ENCODE measurements at places on chromosomes 5 and 9.

DNA sequence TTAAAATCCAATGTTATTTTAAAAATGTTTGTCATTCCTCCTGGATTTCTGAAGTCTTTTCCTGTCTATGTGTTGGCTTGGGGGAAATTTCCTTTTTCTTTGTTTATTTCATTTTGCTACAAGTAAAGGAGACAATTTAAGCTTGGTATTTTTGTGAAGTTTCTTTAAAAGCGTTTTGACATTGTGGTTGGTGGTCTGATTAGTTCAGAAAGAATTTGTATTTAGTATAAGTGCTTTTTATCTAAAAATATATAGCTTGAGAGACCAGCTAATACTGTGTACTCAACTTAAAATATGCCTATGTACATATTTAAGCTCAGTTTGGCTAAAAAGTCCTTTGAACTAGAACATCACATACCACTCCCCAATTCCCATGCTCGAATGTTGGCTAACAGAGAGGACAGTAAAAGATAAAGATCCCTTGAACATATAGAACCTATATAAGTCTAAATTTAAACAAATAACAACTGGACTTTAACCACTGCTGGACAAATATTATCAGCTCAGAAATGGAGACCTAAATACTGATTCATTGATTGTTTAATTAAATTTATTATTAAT, 237.6 kb downstream of the TLE4 start:
- DNase-seq = no peak

- peak; percentile 36 for DNase-seq
Measured at GRCh38 chr9:33170464-33171415, 3.6 kb upstream of the B4GALT1 start.

DNA sequence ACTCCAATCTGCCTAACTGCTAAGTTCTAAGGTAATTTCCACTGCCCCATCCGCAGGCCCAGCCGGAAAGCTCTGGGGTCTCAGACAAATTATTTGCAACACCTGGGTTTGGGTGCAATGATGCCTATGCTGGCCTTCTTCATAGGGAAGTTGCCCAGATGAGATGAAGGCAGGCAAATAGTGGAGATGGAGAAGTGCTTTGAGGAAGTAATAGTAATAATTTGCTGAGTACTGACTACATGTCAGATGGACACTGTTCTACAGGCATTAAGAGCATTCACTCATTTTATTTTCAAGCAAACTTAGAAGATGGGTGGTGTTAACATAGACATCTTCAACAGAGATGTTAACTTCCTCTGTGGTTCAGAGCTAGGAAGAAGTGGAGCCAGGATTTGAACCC, 3.8 kb downstream of the PCDH12 start:
- no peak for DNase-seq

DNA sequence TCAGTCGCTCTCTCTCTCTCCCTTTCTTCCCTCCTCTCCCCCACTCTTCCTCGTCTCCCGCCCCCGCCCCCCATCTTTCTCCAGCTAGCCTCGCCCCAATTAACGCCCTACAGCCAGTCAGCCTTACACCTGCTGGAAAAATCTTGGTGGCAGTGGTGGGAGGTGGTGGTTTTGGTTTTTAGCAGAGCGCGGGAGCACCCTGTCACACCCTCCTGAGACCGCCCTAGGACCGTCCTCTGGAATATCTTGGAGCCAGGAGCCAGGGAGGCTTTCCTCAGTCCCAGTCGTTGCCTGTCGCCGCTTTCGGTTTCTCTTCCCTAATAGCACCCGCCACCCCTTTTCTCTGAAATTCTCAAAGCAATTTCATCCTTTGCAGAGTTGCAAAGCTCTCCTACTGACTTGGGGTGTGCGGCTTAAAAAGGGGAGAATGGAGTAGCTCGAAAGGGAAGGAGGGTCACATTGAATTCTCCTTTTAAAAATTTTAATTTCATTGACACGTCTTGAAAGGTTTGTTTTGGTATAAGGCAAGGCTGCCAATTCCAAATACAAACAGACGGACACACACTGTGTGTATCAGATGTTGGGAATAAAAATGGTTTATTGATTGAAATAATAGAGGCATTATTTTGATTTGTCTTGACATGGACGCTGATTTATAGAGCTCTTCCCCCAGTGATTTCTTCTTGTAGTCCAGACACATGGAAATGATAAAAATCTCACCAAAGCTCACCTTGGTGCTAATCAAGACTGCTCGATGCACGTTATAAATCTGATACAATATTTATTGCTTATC, 301.3 kb downstream of the PARP8 start:
- DNase-seq = peak; percentile 18

DNA sequence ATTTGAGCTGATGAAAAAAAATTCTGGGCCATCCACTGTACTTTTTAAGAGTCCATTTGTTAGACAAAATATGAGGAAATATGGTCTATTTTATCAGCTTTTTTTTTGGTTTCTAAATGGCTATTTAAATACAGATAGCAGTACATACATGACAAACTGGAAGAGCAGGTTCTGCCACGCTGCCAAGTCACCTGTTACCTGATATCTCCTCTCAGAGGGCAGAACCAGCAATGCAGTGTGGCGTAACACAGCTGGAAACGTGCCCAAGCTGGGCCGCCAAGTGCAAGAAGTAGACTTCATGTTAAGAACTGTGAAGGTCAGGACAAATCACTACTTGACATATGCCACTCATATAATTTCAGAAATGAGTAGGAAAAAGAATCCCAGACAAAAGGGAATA, 8.1 kb downstream of the MCIDAS start:
- DNase-seq = no peak

DNA sequence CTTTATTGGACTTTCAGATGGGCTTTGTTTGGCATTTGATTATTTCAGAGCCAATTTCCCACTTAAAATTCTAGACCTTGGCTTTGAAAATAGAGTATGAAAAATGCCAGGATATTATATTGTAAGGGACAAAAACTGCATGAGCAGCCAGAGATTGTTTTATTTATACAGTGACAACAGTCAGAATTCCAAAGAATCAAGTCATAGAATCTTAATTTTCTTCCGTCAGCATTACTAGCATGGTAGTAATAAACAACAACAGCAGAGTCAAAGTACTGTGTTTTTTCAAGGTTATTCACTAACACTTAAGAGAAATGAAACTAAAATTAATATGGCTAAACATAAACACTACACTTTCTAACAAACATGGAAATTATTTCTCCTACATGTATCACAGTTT, 52.2 kb downstream of the MLLT3 start:
- DNase-seq = no peak

GRCh38 chr5:149951138-149951749, 6.7 kb upstream of the PDE6A start:
- no peak for DNase-seq

- no peak for DNase-seq
Measured at GRCh38 chr5:111223101-111223786, 940 bp upstream of the CAMK4 start.

DNA sequence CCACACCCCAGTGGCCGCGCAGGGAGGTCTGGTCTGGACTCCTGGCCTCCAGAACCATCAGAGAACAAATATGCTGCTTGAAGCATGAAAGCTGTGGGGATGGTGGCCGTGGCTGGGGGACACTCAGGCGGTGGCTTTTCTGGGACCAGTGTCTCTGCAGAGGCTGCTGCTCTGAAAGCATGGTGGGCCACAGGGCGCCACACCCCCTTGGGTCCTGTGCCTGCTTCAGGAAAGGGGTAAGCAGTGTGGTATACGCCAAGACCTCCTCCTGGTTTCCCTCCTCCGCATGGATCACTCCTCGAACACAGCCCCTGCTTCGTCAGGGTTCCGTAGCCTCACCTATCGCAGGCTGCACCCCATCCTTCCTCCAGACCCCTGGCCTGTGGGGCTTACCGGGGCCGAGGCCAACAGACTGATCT, 19.7 kb upstream of the TERT start:
- DNase-seq = no peak

DNA sequence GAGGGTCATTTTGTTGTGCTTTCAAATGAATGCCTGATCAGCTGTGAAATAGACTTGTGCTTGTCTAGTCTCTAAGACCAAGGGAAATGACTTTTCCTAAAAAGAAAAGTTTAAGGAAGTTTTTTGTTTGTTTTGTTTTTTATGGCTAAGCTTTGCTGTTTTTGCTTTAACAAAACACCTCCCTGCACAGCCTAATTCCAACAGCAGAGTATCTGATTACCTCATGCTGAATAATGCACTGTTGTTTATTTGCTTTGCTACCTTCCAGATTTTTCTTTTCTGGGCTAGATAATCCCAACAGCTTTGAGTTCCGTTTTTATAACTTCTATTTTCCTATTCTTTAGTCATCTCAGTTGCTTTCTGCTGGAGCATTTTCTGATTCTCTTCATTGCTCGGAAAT, 95.8 kb downstream of the AOPEP start:
- DNase-seq = no peak

- DNase-seq = no peak
Measured at GRCh38 chr9:115494393-115494792, 376.4 kb upstream of the TNC start.

DNA sequence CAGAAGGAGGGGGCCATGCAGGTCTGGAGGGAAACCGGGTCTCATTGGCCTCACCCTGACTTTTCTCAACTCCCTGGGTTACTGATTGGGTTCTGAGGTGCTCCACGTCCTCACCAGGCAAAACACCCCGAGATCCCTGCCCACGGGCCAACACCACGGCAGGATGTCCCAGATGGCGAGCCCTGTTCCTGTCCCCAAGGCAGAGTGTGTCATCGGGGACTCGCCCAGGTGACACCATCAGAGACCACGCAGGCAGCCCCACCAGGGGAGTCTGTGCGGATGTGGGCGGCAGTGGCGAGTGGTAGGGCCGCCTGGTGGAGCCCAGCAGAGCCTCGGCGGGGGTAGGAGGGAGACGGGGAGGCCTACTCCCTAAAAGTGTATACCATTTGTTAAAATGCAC, 59.0 kb upstream of the UBAC1 start:
- DNase-seq = no peak

- DNase-seq = no peak
Measured at GRCh38 chr5:33936381-33937016, at the start of gene RXFP3. RXFP3 (plus strand) TSS chr5:33936386; CDS start chr5:33936741, 355 bp downstream.

DNA sequence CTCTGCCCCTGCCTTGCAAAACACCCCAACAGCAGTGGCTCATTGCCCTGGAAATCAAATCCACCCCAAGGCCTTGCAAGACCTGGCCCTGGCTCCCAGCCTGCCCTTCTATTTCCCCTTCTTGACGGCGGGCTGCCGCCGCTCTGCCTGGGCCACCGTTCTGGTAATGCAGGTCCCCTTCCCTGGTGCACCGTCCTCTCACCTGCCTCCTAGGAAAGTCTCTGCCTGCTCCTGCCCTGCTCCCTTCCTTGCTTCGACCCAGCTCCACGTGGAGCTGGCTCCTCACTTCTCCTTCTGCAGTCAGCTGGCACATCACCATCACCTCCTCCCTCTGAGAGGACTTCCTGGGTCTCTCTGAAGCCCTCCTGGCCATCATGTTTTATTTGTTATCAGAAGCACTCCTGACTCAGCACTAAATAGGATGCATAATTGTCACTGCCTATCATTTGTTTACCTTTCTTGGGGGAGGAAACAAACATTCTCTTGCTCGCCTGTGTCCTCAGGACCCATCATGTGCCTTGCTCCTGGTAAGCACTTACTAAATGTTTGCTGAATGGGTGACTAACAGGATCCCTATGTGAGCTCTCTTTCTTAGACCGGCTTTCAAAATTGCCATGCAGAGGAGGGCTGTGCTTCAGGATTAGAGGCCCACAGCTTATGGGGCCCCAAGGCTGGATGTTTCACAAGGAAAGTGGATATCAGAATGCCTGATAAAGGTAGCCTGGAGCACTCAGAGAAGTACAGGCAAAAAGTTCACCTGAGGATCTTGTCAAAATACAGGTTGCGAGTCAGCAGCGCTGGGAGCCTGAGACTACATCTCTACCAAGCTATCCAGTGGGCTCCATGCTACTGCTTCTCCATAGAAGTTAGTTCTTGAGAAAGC, 19.6 kb upstream of the C5orf47 start:
- no peak for DNase-seq

DNA sequence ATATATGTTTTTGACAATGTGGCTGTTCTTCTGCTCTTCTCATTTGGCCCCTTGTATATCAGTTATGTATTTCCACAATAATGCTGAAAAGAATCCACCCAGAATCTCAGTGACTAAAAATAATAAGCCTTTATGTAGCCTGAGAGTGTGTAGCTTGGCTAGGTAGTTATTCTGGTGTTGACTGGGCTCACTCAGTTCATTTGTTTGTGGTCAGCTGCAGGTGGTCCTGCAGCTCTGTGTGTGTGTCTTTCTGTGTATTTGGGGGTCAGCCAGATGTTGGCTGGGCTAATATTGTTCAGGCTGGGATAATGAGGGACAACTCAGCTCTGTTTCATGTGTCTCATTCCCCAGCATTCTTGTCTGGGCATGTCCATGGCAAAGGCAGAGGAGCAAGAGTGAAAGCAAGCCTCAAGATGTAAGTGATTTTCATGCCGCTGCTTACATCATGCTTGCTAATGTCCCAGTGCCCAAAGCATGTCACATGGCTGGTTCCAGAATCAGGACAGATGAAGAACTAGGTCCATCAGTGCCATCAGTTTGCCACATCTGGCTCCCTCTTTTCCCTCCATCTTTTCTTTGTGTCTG, 162.8 kb downstream of the KCTD16 start:
- DNase-seq = no peak

GRCh38 chr5:156475182-156476157, 148.5 kb downstream of the SGCD start:
- no peak for DNase-seq
